ENCODE measurements at places on chromosomes 3 and 15. TPM values are rescaled to one million over a fixed set of nuclear protein-coding genes. Genes with fewer than 3 reads are reported as not detected.

GRCh38 chr3:10023587-10024310, 2.5 kb upstream of the FANCD2 start:
- no peak for DNase-seq

GRCh38 chr3:39937874-39938273, 128.5 kb downstream of the MYRIP start:
- no peak for DNase-seq

The RTP4 gene
- 4.6 TPM for total RNA-seq

The IL17RC gene
- total RNA-seq = 1.1 TPM

DNA sequence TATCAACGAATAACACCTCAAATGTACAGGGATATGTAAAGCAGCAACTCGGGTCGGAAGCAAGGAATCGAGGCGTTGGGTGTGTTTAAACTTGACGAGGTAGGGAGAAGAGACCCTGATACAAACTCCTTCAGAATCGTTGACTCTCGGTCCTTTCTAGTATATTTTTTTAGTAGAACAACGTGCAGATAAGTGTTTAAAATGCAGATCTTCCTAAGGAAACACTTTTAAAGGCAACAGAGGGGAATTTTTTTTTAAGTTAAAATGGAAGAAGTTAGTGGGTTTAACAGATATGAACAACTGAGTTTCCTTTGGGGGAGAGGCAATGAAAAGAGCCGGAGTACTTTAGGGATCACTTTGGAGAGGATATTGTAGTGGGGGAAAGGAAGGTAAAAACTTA, 1.1 kb upstream of the KPNA4 start:
- no peak for DNase-seq

The SLC28A2 gene
- not detected for total RNA-seq

- no peak for DNase-seq
These were observed 53.0 kb downstream of the PCSK6 start for GRCh38 chr15:101436526-101436925.

DNA sequence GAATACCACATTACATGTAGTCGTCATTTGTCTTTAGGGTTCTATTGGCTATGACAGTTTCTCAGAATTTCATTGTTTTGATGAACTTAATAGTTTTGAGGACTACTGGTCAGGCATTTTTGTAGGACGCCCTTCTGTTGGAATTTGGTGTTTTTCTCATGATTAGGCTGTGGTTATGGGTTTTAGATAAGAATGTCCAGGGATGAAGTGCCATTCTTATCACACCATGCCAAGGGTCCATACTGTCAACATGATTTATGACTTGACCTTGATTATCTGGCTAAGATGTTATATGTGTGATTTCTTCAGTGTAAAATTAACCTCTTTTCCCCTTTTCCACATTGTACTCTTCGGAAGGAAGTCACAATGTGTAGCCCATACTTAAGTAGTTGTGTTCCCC, 135.3 kb downstream of the DIPK2A start:
- no peak for DNase-seq

DNA sequence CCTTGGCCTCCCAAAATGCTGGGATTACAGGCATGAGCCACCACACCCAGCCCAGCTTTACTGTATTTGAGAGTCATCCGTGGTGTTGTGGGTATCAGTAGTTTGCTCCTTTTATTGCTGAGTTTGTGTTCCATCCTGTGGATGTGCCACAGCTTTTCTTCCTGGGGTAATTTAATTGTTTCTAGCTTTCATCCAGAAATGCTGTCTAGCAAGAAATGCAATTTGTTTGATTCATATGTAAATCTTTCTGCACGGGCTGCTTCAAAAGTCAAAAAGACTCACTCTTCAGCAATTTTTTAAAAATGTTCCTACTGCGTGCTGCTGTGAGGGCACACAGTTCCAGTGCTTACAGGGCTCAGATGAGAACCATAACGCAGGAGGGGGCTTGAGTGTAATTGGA, 47.1 kb downstream of the CORO2B start:
- no peak for DNase-seq

DNA sequence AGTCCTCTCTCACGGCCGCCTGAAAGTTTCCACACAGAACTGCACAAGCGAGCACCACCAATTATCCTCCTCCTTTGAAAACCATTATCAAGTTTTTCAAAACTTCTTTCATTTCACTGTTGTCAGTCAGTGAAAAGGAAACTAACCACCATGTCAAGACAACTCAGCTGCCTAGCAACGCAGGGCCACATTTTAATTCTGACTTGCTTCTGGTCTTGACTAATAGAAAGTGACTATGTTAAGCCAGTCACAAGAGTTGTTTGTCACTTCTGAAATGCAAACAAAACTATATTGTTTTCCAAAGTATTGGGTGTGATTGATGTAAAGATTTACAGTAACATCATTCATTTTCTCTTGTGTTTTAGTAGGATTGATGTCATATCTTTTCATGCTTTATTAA, 612.8 kb upstream of the AGTR1 start:
- DNase-seq = no peak

DNA sequence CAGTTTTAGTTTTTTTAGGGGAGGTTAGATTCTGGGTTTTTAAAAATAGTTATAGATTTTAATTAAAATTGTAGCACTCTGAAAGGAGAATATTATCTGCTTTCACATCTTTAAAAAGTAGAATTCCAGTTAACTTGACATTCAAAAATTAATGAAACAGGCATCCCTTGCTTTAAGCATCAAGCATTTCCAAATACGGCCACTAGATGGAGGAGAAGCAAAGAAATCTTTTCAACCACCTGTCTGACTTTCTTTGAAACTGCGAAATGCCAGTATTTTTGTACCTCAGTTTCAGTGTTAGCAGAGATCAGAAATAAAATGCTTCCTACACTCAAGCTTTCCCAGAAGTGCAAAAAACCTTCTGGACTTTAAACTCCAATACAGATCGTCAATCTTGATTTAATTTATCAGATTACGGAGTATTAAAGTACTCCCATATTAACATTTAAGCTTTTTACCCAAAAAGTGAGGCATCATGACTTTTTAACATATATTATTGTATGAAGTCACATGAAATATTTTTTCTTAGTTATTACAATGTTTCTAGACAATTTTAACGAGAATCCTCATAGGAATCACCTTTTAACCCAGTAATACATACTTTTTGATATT, 153.3 kb downstream of the P3H2 start:
- no peak for DNase-seq

The NISCH gene
- total RNA-seq = 168 TPM

The SLC38A3 gene
- total RNA-seq = not detected

DNA sequence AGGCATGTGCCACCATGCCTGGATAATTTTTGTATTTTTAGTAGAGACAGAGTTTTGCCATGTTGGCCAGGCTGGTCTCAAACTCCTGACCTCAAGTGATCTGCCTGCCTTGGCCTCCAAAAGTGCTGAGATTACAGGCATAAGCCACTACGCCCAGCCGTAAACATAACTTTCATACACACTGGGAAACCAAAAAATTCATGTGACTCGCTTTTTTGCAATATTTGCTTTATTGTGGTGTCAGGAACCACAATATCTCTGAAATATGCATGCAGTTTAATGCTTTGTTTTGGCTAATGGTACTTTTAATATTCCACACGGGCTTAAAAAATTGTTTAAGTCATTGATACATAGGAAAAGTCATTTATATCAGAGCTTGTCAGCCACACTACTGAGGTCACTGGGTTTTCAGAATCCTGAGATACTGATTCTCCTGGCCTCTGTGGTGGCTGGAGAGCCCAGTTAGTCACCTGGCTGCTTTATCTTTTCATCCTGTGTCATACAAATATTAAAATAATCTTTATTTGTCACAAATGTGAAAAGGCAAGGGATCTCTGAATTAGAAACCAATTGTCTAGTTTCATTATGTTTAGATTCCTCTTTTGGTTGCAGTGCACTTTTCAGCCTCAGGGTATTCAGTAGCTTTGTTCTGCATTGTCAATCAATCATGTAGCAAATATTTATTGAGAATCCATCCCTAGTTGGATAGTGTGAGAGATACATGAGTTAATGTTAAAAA, 10.0 kb downstream of the TMEM62 start:
- DNase-seq = no peak

- DNase-seq = no peak
These were observed 34.8 kb upstream of the CEMIP start for GRCh38 chr15:80744415-80744814.

The CAV3 gene
- total RNA-seq = not detected

- no peak for DNase-seq
These were observed 189.8 kb downstream of the NTRK3 start for GRCh38 chr15:88066636-88067330.

DNA sequence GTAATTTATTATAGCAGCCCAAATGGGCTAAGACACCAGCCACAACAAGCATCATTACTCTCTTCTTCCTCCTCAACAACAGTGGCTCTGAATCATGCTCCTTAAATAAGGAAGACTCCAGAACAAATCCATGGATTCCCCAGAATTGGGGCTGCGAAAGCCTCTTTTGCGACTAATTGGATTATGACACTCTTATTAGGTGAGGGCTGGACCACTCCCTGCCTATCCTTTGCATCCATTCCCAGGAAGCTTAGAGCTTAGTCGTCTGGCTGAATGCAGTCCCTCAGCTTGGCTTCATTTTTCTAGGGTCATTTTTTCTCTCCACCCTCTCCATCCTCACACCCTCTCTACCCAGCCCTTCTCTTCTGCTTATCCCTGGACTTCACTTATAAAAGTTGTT, 227.7 kb downstream of the ZNF621 start:
- no peak for DNase-seq

The CIDEC gene
- not detected for total RNA-seq

- DNase-seq = no peak
These were observed 247.5 kb downstream of the NR1D2 start for GRCh38 chr3:24192469-24193056.

DNA sequence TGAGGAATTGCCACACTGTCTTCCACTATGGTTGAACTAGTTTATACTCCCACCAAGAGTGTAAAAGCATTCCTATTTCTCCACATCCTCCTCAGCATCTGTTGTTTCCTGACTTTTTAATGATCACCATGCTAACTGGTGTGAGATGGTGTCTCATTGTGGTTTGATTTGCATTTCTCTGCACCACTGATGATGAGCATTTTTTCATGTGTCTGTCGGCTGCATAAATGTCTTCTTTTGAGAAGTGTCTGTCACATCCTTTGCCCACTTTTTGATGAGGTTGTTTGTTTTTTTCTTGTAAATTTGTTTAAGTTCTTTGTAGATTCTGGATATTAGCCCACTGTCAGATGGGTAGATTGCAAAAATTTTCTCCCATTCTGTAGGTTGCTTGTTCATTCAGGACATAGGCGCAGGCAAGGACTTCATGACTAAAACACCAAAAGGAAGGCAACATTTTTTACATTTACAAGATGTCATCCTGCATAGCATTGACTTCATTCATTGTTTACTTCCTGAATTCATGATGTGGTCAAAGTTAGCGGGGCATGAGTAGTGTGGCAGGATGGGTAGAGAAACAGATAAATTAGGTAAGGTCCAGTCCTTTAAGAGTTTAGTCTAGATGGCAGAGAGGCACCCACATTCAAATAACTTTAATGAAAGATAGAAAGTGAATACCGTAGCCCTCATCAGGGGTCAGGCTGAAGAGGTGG, 45.1 kb upstream of the LPP start:
- no peak for DNase-seq

Measured in CD4-positive, CD25-positive, alpha-beta regulatory T cell (primary cell).